ENCODE measurements at places on chromosomes 3 and 15.

- DNase-seq, result peak; percentile 39
Measured at GRCh38 chr3:143118630-143119008, 952 bp upstream of the CHST2 start.

- DNase-seq, result no peak
Measured at GRCh38 chr15:25687276-25687675, 175.9 kb downstream of the ATP10A start.

DNA sequence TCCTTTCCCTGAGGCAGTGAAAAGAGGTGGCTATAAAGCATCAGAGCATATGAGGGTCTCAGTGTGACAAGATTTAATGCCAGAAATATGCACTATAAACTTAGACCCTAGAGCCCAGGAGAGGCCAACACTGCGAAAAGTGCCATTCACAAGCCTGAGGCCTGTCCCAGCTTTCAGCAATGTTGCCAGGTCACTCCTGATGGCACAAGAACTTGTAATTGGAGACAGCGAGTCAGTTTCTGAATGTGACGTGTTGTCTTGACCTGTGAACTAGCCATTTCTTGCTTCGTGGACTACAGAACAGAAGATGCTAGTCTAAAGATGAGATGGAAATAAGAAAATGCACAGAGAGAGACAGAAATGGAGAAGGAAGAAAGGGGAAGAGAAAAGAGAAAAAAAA lies 87.9 kb downstream of the WDR72 start:
- DNase-seq, result no peak

DNA sequence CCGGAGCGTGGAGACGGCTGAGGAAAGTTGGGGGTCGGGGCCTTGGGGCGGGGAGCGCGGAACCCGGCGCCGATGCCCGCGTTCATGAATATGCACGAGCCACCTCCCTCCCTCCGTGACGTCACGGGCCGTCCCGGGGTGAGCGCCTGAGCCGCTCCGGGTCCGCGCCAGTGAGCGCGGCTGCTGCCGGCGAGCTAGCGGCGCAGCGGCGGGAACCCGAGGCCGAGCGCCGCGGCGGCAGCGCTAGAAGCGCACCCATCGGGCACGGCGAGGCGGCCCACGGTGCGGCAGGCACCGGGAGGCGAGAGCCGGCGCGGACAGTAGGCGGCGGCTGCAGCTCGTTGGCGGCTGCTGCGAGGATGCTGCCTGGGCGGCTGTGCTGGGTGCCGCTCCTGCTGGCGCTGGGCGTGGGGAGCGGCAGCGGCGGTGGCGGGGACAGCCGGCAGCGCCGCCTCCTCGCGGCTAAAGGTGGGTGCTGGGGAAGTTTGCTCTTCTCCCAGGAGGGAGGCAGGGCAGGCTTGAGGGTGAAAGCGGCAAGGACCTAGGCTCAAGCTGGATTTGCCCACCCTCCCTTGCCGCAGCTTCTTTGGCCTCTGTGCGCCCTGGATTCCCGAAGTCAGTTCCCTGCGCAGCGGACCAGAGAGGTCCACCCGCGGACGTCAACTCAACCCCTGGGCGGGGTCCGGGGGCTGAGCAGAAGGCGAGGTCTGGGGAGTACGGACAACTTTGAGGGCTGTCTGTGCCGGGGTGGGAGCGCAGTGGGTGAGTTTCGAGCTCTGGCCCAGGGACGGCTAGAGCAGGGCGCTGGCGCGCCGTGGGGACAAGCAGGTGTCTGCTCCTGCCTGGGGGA lies at the start of gene CLSTN2:
Gene CLSTN2 (plus strand): TSS at position 170 of the 850 bp plus-strand sequence.
- peak; percentile 79 for DNase-seq

GRCh38 chr15:90686435-90687218 lies 30.5 kb upstream of the BLM start:
- DNase-seq, result no peak

DNA sequence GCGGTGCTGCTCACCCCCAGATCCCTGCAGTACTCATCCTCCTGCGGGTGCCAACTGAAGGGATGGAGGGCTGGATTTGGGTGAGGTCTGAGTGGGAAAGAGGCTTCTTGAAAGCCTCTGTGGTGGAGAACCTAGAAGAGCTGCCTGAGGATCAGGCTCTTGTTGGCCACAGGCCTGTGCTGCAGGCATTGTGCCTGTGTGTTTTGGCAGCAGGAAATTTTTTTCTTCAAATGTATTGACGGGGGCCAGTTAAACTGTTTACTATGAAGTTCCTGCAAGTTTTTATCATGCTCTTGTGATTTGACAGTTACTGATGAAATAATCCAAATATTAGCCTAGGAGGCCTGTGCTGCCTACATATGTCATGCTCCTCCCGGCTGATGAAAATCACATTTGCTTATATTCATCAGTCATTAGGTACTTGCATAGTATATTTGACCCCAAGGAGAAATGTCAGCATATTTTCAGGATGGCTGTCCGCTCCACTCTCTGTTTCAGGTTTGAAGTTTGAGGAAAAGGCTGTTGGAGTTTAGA lies 103.1 kb downstream of the THSD4 start:
- no peak for DNase-seq

Data from GM23338 (cell line).